ENCODE measurements at places on chromosomes 3 and 15.

DNA sequence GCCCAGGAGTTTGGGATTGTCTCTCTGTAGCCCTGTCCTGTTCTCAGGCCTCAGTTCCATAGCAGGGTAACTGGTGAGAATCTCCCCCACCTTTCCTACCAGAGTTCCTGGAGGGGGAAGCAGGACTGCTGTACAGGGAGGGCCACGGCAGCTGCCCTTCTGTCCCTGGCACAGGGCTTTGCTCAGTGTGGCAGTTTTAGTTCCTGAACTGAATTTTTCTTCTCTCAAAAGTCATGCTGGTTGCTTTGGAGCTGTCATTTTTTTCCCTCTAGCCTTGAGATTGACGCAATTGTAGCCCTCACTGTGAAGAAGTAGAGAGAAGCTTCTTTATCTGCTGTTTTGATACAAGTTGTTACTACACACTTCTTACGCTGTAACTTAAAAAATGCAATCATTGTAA lies 55.5 kb downstream of the TPRG1 start:
- DNase-seq, result no peak

- DNase-seq, result no peak
These were observed 67.6 kb downstream of the NR1D2 start for GRCh38 chr3:24012589-24013269.

- DNase-seq, result peak; percentile 71
These were observed 46.3 kb downstream of the GPR171 start for GRCh38 chr3:151156618-151157216.

- DNase-seq, result peak; percentile 13
These were observed 19.5 kb downstream of the PPCDC start for GRCh38 chr15:75042730-75043508.

GRCh38 chr3:171061749-171062148 lies 35.2 kb upstream of the SLC2A2 start:
- no peak for DNase-seq

DNA sequence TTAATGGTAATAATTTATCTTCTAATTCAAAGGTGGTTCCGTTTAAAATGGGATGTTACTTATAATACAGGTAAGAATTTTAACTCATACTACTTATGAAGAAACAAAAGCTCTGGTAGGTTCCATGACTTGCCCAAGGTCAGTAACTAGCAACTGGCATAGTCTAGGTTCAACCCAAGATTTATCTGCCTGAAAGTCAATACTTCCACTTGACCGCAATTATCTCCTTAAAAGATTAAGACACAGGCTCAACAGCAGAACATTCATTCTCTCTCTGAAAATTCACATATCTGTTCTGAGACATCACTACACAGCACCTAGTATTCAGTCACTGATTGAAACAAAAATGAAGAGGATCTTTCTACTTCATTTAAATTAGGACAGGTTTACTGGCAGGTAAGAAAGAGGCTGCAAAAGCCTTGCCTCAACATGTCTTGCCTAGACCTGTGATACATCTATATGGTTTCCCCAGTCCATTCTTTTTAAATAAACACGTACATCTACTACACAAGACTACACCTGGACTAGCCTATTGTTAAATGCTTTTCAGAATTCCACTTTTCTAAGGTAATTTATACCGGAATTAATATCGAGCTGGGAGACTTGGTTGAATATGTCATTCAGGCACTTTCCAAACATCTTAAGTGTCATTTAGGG lies 1.2 kb downstream of the CSNK1G1 start:
- DNase-seq, result no peak

DNA sequence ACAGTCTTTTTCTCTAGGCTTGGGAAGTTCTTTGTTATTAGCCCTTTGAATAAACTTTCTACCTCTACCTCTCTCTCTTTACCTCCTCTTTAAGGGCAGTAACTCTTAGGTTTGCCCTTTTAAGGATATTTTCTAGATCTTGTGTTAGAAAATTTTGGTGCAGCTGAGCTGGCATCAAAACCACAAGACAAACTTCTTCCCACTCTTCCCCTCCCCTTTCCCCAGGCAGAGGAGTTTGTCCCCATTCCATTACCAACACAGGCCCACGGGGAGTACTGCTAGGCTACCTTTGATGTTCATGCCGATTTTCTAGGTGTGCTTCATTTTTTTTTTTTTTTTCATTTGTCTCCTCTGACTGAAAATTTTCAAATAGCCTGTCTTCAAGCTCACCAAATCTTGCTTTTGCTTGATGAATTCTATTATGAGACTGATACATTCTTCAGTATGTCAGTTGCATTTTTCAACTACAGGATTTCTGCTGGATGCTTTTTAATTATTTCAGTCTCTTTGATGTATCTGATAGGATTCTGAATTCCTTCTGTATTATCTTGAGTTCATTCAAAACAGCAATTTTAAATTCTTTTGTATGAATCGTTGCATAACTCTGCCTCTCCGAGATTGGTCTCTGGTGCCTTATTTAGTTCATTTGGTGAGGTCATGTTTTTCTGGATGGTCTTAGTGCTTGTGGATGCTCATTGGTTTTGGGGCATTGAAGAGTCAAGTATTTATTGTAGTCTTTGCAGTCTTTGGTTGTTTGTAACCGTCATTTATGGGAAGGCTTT lies 112.0 kb downstream of the UBE2E2 start:
- DNase-seq, result no peak

DNA sequence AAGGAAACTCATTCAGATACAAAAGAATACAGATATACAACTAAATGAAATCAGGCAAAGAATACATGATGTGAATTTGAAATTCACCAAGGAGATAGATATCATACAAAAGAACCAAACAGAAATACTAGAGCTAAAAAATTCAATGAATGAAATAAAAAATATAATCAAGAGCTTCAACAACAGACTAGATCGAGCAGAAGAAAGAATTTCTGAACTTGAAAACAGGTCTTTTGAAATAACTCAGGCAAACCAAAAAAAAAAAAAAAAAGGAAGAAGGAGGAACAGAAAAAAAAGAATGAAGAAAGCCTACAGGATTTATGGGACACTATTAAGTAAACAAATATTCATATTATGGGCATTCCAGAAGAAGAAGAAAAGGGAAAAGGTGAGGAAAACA lies 137.8 kb downstream of the DMXL2 start:
- DNase-seq, result no peak

- no peak for DNase-seq
These were observed 6.5 kb downstream of the SFMBT1 start for GRCh38 chr3:53039376-53039752.

DNA sequence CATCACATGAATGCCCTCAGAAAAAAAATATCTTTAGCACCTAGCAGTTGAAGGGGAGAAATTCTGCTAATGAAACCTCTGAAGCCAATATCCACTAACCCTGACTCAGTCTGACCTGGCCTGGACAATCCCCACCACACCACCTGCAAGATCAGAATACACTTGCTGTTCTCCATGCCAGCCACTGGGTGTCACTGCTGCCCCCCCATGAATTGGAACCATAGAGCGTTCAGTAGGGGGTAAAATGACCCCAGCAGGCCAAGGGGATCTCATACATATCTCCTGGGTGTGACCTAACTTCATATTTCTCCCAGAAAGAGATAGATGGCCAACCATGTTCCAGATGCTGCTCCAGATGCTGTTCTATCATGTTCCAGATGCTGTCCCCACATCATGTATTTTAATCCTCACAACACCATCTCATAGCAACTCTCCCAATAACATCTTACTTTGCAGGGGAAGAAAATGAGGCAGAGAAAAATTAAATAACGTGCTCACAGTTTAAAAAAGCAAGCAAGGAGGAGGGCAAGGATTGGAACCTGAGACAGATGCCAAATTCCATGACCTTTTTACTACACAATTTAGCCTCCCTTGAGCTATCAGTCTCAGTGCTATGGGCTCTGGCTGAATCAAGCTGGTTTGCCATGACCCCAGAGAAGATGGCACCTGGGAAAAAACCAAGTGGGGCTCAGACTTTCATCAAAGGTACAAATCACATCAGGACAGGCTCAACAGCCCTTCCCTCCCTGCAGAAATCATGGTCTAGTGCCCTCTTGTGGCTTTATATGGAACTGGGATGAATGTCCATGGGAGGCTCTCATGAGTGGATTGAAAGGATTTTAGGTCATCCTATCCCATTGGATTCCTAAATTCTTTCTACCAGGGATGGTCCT lies 12.4 kb downstream of the NTRK3 start:
- peak; percentile 44 for DNase-seq

DNA sequence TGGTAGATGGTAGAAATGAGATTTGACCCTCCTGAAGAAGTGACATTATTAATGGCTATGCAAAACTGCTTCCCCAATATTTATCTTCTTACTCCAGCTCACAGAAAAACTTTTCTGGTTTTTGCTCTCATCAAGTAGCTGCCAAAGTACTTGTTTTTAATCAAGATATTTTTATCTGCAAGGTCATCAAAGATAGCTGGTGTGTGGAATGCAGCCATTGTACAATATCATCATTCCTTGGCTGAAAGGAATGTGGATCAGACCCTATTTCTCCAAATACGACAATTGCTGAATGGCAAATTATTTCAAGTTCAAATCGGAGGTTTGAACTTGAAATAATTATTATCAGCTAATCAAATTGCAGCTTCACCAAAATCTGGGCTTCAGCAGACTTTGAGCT lies 126.9 kb upstream of the SLC7A14 start:
- DNase-seq, result no peak

- no peak for DNase-seq
These were observed 27.6 kb downstream of the ZNF589 start for GRCh38 chr3:48268381-48268935.

- no peak for DNase-seq
These were observed 36.7 kb upstream of the BDH1 start for GRCh38 chr3:197592361-197593045.

DNA sequence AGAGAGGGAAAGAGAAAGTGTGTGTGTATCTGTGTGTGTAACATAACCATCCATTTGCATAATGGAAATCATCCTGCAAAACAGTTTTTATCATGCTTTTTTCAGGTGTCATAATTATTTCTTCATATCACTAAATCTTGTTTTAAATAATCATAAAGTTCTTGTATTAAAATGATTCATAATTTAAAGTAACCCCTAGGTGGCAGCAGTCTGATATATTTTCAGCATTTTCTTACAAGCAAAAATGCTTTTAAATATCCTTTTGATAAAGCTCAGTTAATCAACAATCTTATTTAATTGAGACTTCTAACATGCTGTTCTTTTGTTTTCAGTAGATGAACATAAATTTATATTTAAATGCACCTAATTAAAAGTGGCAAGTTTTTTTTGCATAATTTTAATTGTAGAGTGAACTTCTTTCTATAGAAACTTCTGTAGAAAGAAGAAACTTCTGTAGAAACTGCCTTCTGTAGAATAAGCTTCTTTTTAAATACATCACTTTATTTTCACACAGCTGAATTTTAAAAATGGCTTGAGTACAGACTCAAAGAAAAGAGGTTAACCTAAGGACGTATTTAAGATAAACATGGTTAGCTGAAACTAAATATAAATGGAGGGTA lies 72.5 kb downstream of the OPA1 start:
- peak; percentile 25 for DNase-seq
